ENCODE measurements at places on chromosomes 7 and 10.

DNA sequence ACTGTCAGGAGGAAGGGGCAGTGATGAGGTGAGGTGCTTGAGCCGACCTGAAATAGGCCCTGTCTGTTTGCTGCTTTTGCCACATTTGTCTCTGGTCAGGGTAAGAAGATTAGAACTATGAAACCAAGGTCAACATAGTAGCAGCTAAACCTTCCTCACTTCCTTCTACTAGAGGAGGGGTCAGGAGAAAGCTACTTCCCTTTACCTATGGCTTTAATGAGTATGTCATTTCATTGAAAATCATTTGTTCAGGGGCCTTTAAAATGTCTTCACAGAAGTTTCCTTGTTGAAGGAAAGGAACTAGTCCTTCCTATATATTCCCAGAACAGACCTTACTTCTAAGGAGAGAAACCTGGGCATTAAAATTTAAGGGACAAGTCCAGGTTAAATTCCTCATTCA is 19.0 kb downstream of the HYAL4 start:
- DNase-seq = no peak

DNA sequence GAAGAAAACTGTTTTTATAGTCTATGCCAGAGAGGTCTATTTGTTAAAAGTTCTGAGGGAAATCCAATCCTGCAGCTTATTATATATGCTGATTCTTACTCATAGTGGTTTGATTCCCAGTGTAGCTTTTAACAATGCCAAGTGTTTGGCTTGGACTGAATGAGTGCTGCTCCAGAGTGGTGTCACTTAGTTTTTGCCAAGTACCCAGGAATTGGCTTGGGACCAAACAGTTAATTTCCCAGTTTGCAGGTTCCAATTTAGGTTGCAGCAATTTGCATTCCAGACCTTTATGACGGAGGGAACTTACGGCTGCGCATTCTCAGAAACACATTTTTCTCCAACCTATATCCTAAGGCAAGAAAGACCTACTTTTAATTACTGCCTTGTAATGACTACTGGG is 32.4 kb downstream of the NSUN6 start:
- DNase-seq = peak; percentile 29

DNA sequence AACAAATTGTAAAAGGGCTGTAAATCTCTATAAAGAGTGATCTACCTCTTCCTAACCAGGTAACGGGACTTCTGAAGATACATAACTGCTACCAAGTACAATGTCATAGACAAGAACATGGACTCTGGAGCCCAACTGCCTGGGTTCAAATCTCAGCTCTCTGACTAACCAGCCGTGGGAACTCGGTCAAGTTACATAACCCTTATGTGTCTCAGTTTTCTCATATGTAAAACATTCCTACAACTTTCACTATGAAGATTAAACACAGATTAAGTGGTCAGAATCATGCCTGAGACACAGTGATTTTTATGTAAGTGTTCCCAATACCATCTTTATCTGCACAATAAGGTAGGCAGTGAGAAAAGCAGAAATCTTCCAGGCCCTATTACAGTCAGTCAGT is 52.6 kb downstream of the ITGB1 start:
- no peak for DNase-seq

GRCh38 chr10:27383595-27384542 is 120.2 kb upstream of the RAB18 start:
- DNase-seq = no peak

DNA sequence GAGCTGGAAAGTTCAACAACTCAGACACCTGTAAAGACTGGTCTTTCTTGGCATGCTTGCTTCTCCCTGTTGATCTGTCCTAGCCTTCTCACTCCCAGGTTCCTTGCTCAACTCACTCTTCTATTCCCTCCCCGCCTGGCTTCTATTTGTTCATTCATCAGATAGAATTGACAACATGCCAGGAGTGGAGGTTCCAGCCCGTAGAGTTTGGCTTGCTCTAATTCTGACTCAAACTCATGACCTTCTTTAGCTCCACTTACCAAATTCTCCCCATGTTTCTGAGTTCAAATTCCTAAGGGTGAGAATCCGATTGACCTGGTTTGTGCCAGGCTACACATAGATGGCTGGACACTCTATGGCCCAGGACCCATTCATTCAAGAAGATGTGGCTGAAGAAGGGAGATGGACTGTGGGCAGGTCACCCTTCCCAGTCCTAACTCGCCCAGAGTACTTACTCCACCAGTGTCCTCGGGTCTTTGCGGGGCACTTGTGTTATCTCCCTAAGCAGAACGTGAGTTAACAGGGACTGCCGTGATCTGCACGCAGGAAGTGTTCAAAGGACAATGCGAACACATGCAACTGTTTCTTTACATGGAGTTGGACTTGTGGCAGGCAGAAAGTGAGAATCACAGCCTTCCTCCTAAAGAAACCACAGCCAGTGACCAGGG is 4.0 kb upstream of the TMEM236 start:
- no peak for DNase-seq

DNA sequence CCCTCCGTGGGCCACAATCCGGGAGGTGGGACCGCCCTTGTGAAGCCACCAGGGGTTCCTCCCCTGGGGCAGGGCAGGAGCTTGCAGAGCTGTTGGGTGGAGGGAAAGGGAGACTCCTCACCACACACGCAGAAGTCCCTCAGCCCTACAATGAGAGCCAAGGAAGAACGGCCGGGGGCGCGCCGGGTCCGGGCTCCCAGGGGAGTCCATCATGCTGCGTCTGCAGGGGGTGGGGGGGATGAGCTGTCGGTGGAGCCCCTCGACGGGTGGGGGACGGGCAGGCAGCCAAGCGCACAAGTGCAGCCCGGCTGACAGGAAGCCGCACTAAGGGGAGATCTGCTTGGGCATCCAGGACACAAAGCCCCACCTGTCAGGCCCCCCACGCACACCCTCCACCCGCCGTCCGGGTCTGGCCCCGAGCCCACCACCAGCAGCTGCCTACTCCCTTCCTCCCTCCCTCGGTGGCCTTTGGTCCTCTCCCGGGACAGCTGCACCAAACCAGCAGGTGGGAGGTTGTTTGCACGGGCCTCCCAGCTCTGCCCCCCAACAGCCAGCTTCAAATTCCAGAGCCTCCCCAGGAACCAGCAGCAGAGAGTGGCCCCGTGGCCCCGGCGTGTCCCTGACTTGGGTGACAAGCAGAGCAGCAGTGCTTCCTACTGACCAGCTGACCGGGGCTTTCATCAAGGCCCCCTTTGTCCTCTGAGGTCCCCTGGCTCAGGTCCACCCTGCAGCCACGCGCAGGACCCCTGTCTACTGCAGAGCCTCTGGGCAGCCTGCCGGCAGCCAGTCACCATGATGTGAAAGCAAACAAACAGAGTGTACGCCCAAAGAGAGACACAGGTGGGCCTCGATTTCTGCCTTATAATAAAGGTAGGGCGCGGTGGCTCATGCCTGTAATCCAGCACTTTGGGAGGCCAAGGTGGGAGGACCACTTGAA is 50.3 kb downstream of the HIP1 start:
- peak; percentile 93 for DNase-seq

DNA sequence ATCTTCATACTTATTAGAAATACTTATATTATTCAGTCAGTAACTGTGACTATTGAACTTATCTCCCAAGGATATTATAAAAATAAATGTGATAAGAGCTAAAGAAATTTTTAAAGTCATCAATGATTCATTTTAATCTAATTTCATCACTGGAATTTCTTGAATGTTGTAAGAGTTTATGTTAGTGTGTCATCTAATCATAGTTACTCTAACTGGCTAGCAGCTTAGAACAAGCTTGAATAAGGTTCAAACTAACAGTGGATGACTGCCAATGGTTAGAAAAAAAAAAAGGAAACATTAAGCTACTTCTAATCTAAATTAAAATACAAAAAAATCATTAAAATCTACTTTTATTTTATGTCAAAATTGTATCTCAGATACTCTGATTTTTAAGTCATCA is 1066.3 kb downstream of the CNTNAP2 start:
- no peak for DNase-seq

DNA sequence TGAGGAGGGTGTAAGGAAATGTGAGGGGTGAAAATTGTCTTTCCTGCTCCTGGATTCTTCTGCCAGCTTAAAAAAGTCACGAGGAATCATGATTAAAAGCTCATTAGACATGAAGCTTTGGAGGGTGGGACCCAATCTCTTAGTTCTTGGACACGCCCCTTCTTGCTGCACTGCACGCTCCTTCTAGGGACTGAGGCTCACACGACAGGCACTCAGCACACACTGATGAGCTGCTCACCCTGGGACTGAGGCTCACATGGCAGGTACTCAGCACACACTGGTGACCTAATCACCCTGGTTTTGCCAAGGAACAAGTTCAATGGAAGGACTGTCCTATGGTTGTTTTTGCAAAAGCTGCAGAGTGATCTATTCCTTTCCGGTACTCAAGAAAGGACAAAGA is 65.8 kb upstream of the ELMO1 start:
- no peak for DNase-seq

GRCh38 chr7:108226816-108227299 is 96.7 kb upstream of the LAMB4 start:
- DNase-seq = no peak

GRCh38 chr10:124614003-124614659 is 130.0 kb downstream of the FAM53B start:
- no peak for DNase-seq

- no peak for DNase-seq
Observed at GRCh38 chr7:38232502-38233366, 40.7 kb downstream of the TARP start.

GRCh38 chr10:52316001-52316400 is 1.9 kb downstream of the DKK1 start:
- no peak for DNase-seq

DNA sequence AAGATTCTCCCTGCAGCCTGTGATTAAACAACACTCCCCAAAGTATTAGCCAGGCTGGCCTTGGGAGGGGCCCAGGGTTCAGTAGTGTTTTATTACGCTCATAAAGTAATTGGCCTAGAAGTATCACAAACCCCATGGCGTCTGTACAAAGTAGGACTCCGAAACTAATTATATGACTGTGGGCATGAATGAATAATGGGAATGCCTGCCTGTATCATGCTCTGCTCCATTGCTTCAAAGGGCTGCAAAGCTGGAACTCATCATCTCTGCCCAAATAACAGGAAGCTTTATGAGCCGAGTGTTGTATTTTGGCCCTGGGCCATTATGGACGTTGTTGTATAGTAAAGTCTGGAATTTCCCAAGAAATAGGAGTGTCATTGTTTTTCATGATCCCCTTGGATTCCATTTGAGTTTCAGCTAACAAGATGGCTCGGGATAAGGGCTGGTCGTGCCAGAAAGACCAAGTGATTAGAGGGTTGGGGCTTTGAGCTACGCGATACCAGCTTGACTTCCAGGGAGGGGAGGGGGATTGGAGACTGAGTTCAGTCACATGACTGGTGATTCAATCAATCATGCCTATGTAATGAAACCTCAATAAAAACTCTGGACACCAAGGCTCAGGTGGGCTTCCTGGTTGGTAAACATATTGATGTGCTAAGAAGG is 65.3 kb upstream of the NPTX2 start:
- DNase-seq = no peak

GRCh38 chr10:19449860-19450259 is 366.4 kb upstream of the PLXDC2 start:
- no peak for DNase-seq

- no peak for DNase-seq
Observed at GRCh38 chr10:12787297-12787696, 214.2 kb downstream of the CCDC3 start.

DNA sequence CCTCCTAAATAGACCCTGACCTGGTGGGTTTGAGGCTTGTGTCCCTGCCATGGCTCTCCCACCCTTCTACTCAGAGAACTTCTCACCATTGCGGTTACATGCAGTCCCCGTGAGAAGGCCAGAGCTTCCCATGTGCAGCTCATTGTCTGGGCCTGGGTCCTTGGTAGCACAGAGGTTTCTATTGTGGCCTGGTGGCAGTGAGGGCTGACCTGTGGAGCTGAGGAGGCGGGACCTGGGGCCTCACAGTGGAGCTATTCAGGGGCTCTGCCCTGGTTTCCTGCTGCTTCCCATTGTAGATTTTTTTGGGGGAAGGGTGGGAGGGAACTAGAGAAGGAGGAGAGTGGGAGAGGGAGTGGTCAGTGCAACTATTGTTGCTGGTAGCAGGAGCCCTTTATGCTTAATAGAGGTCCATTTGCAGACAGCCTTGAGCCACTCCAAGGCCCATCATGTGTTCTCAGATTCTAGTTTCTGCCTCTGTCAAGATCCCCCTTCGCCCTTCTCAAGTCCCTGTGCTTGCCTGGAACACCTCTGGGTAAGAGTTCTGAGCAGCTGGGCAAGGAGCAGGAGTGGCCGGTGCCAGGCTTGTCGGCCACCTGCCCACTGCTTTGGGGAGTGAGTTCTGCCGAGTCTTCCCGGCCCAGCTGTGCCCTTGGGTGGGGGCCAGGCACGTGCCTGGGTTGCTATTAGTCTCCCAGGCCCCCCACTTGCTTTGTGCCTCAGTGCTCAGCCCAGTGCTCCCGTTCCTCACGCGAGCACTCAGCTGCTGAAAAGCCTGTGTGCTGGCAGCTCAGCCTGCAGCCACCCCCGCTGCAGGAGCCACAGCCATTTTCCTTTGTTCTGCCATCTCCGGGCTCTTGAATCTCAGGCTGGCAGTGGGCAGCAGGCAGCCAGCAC is 10.7 kb downstream of the TSPAN14 start:
- peak; percentile 31 for DNase-seq
